ENCODE measurements at places on chromosomes 13 and 19.

- H3K36me3 ChIP-seq, result no peaks in the 10 kb centered on the region
- H3K4me3 ChIP-seq, result no peak overlapping the region
- H3K27me3 ChIP-seq, result no peaks in the 10 kb centered on the region
- H3K4me1 ChIP-seq, result no peaks in the 10 kb centered on the region
- DNase-seq, result no peak
Measured at GRCh38 chr13:27476943-27477703, 26.8 kb upstream of the MTIF3 start.

DNA sequence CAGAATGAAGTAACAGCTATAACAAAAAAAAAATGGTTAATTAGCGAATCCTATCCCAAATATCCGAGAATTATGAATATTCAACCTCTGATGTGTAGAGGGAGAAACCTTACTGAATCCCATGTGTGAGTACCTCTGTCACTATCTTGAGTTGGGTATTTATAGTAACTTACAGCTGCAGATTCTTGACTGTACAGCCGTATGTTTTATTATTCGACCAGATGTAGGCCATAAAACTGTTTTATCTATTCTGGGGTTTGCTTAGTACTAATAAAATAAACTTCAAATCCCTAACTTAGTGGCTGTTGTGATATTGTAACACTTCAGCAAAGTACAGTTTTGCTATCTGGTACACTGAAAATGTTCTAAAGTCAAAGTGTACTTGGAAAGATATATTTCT lies 120.0 kb downstream of the EFNB2 start:
- H3K27ac ChIP-seq, result no peak overlapping the region
- H3K4me1 ChIP-seq, result no peaks in the 10 kb centered on the region
- no peaks in the 10 kb centered on the region for H3K36me3 ChIP-seq
- DNase-seq, result no peak

DNA sequence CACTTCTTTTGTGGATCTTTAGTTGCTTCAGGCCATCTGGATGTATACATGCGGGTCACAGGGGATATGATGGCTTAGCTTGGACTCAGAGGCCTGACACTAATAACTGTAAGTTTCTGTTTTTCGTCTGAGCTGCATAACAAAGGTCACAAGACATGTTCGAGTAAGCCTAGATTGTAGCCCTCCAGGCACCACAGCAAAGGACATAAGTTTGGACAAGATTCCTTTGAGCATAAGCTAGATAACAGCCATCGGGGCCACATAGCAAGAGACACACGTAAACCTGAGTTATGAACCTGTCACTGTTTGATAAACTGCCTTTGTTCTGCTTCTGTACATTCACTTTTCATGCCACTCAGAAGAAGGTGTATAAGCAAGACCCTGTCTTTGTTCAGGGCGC lies 14.6 kb downstream of the IGFL3 start:
- H3K4me1 ChIP-seq, result no peaks in the 10 kb centered on the region
- no peaks in the 10 kb centered on the region for H3K27me3 ChIP-seq
- DNase-seq, result no peak
- no peak overlapping the region for H3K4me3 ChIP-seq

DNA sequence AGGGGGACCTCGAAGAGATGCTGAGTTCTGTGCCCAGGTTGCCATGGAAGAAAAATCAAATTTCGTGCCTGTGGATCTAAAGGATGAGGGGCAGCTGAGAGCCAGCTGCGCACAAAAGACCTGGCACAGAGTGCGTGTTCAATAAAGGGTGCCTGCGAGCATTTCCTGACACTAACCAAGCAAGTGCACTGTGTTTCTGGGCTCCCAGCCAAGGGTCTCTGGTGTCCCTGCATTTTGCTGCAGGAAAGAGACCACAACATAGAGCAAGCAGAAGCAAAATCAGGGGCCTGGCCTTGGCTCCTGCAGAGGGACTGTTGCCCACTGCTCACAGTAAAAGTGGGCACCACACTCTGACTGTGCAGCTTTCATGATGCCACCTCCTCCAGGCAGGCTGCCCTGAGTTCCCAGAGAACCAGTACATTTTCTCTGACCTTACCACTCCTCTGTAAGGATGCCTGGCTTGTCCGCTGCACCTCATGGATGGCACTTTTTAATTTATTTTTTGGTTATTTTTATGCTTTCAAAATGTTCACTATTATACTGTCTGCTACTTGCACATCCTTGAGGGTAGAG lies 70.8 kb upstream of the GPR12 start:
- no peak for DNase-seq
- no peak overlapping the region for H3K4me3 ChIP-seq
- no peaks in the 10 kb centered on the region for H3K27me3 ChIP-seq
- H3K27ac ChIP-seq, result no peak overlapping the region
- H3K4me1 ChIP-seq, result no peaks in the 10 kb centered on the region

- H3K4me1 ChIP-seq, result no peaks in the 10 kb centered on the region
- no peak overlapping the region for H3K4me3 ChIP-seq
- DNase-seq, result peak; percentile 78
- no peak overlapping the region for H3K27ac ChIP-seq
Measured at GRCh38 chr19:5298471-5298901, 42.1 kb downstream of the PTPRS start.

All from breast epithelium (tissue), 4 donors.